ENCODE measurements at places on chromosomes 2 and 18.

GRCh38 chr2:151614606-151615306 lies 119.5 kb downstream of the NEB start:
- DNase-seq, result no peak

- no peak for DNase-seq
Measured at GRCh38 chr2:50049267-50049666, 895.0 kb upstream of the FSHR start.

DNA sequence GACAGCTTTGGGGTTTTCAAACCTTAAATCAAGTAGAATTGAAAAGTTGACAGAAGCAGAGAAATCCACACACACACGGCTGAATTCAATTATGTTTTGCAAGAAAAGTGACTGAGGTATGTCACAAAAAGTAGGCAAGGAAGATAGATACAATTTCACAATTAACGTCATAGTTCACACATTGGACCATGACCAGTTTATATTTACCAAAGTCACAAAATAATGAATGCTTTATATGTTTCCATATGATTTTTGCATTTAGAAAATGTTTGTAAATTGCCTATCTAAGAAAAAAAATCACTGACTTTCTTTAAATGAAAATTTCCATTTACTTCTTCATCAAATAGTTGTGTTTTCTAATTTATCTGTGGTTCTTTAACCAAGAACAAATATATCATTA lies 29.4 kb upstream of the ZNF516 start:
- DNase-seq, result no peak

DNA sequence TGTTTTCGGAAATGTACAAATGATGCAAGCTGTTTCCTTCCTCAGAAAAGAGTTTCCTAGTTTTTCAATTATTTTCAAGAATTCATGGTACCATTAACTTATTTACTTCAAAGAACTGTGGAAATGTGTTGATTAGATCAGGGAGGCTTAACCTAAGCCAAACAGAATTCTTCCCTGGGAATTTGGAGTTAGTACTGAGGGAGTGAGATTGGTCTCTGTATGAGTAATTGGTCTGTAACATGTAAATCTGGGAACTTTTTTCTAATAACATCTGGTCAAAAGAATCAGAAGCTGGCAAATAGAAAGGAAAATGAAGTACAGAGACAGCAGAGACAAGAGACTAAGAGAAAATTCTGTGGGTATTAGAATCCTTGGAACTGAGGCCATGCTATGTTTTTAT lies 145.8 kb downstream of the BABAM2 start:
- DNase-seq, result no peak

DNA sequence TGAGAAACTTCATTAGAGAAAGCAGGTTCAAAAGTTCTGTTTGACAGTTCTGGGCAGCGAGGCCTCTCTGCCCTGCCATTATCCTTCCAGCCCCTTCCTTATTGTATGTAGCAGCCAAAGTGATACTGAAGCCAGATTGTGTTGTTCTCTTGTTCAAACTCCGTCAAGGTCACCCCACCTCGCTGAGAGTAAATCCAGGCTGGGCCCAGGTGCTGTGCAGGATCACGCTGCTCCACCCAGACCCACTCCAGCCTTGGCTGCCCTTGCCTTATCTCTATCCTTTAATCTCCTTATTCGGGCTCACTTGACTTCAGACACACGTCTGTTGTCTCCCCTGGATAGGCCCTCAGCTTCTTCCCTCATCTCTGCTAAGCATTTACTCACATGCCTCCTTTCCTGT lies 196.1 kb downstream of the CPS1 start:
- no peak for DNase-seq

- no peak for DNase-seq
Measured at GRCh38 chr2:239223310-239224198, 177.3 kb downstream of the HDAC4 start.

GRCh38 chr2:171595456-171595855 lies 73.2 kb downstream of the CYBRD1 start:
- no peak for DNase-seq

- DNase-seq, result no peak
Measured at GRCh38 chr18:30929065-30929464, 113.5 kb downstream of the DSC3 start.

- DNase-seq, result no peak
Measured at GRCh38 chr2:64803776-64804175, 150.1 kb upstream of the SERTAD2 start.

GRCh38 chr2:27929916-27930486 lies 39.5 kb downstream of the BABAM2 start:
- DNase-seq, result no peak

GRCh38 chr18:11412811-11413210 lies 196.6 kb upstream of the SLC35G4 start:
- no peak for DNase-seq

- no peak for DNase-seq
Measured at GRCh38 chr18:34695310-34695709, 14.8 kb upstream of the DTNA start.

GRCh38 chr2:9055471-9055870 lies 52.0 kb upstream of the MBOAT2 start:
- no peak for DNase-seq

Data from DMS 273 treated with DMSO at 0.1 percent for 48 hours (cell line).